ENCODE measurements at places on chromosomes 6 and 20.

GRCh38 chr6:42710316-42710715, 12.1 kb downstream of the PRPH2 start:
- no peaks in the 10 kb centered on the region for H3K4me1 ChIP-seq
- H3K27ac ChIP-seq = no peak overlapping the region
- DNase-seq = no peak
- no peaks in the 10 kb centered on the region for H3K36me3 ChIP-seq

DNA sequence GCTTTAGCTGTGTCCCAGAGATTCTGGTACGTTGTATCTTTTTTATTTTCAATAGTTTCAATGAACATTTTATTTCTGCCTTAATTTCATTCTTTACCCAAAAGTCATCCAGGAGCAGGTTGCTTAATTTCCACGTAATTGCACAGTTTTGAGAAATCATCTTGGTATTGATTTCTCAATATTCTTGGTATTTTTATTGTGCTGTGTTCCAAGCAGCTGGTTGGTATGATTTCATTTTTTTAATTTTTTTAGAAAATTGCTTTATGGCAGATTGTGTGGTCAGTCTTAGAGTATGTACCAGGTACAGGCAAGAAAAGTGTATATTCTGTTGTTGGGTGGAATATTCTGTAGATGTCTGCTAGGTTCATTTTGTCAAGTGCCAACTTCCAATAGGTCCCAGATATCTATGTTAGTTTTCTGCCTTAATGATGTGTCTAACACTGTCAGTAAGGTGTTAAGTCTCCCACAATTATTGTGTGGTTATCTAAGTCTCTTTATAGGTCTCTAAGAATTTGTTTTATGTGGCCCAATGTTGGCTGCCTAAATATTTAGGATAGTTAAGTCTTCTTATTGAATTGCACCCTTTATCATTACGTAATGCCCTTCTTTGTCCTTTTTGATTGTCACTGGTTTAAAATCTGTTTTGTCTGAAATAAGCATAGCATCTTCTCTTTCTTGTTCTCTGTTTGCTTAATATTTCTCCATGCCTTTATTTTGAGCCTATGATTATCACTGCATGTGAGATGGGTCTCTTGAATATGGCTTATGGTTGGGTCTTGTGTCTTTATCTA, 366.9 kb upstream of the IRAK1BP1 start:
- no peaks in the 10 kb centered on the region for H3K4me1 ChIP-seq
- no peak overlapping the region for H3K4me3 ChIP-seq
- no peaks in the 10 kb centered on the region for H3K36me3 ChIP-seq

DNA sequence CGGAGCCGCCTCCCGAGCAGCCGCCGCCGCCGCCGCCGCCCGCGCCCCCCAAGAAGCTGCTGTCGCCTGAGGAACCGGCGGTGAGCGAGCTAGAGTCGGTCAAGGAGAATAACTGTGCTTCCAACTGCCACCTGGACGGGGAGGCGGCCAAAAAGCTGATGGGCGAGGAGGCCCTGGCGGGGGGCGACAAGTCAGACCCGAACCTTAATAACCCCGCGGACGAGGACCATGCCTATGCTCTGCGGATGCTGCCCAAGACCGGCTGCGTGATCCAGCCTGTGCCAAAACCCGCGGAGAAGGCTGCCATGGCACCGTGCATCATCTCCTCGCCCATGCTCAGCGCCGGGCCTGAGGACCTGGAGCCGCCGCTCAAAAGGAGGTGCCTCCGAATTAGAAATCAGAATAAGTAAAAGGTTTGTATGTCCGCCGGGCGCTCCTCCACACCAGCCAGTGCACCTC, 145.2 kb downstream of the SOBP start:
- H3K4me3 ChIP-seq = peak overlapping the region; percentile 37
- H3K27ac ChIP-seq = no peak overlapping the region
- H3K4me1 ChIP-seq = no peaks in the 10 kb centered on the region
- no peak for DNase-seq
- H3K27me3 ChIP-seq = no peaks in the 10 kb centered on the region

DNA sequence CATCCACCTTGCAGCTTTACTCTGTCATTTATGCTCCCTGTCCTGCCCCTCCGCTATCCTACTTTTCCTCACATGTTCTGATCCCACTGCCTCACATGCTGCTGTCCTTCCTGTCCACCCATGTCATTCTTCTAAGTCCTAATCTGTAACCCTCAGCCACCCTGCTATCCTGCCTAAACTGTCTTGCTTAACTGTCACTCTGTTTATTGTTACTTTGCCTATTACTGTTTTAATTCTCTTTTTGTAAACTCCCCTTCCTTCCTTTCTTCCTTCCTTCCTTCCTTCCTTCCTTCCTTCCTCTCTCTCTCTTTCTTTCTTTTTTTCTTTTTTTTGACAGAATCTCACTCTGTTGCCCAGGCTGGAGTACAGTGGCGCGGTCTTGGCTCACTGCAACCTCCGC, 1.4 kb downstream of the CUL9 start:
- H3K27me3 ChIP-seq = no peaks in the 10 kb centered on the region
- H3K27ac ChIP-seq = no peak overlapping the region
- H3K4me1 ChIP-seq = peaks cover 3% of the 10 kb centered on the region
- no peak overlapping the region for H3K4me3 ChIP-seq

DNA sequence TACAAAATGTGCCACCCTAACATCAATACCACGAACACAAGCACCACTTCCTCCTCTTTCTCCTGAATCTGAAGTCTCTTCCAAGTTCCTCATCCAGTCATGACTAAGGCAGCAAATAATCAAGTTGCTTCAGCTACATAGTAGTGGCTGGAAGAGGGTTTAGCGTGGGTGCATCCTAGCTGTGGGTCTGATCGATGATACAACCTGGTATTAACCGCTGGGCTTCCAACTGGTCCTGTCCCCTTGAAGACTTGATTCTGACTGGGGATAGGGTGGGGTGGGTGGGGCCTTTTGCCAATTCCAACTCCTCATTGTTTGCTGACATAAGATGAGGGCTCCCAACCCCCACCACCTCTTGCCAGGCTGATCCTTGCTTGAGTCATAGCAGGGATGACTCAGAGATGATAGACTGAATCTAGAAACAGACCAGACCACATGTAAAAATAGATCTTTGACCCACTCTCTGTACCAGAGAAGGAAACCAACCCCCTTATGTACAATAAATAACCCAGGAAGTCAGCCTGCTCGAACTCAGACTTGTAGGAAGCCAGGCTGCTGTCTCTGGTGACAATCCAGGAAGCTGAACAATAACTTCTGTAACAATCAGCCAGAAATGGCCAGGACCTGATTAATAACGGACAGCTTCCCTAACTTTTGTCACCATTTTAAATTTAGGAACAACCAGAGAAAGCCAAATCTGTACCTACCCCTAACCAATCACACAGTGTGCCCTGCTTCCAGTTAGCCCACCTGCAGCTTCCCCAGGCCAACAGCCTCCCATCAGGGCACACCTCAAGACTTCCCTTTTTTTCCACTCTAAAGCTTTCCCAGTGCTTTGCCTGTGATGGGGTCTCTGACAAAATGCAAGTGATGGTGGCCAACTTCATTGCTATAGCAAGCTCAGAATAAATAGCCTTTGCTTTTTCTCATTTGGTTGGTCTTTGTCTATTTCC, 68.9 kb upstream of the FAM184A start:
- H3K4me1 ChIP-seq = peaks cover 24% of the 10 kb centered on the region
- H3K27me3 ChIP-seq = no peaks in the 10 kb centered on the region
- H3K4me3 ChIP-seq = no peak overlapping the region
- H3K36me3 ChIP-seq = no peaks in the 10 kb centered on the region

DNA sequence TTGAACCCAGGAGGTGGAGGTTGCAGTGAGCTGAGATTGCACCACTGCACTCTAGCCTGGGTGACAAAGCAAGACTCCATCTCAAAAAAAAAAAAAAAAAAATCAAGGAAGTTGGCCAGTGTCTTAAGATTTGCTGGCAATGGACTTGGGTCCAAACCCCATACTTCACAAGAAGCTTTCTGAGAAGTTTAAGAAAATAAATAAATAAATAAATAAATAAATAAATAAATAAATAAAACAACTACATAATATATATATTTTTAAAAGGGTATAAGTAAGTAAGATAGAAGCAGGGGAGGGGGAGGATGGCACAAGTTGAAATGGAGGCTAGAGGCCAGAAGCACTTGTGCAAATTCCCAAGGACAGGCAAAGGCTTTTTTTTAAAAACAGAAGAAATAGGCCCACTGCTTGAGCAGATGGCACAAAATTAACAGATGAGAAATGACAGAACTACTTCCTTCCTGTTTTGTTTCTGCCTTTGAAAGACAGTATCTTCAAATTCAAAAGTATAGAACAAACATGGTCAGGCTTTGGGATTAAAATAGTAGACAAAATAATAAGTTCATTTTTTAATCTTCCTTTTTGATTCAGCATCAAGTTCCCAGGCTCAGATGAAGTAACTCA, 287.7 kb downstream of the ALDH8A1 start:
- H3K36me3 ChIP-seq = no peaks in the 10 kb centered on the region
- H3K27ac ChIP-seq = no peak overlapping the region
- no peaks in the 10 kb centered on the region for H3K4me1 ChIP-seq
- H3K4me3 ChIP-seq = no peak overlapping the region
- H3K27me3 ChIP-seq = no peaks in the 10 kb centered on the region

DNA sequence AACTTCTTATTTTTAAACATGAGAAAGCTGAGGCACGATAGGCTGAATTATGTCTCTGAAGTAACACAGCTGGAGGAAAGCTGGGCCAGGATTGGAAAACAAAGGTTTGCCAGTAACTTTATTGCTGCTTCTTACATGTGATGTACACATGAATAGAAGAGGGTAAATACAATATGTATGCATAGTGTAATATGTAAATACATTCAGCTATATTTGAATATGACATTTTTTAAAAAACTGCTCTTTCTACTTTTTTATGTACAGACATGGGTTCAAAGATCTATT, 90.2 kb downstream of the ADTRP start:
- no peaks in the 10 kb centered on the region for H3K36me3 ChIP-seq
- H3K4me3 ChIP-seq = no peak overlapping the region
- H3K27me3 ChIP-seq = no peaks in the 10 kb centered on the region
- H3K4me1 ChIP-seq = peaks cover 7% of the 10 kb centered on the region

- H3K36me3 ChIP-seq = peaks cover 32% of the 10 kb centered on the region
- no peak for DNase-seq
- H3K27me3 ChIP-seq = no peaks in the 10 kb centered on the region
- no peak overlapping the region for H3K27ac ChIP-seq
- H3K4me3 ChIP-seq = no peak overlapping the region
Observed at GRCh38 chr20:46071573-46071972, 18.2 kb downstream of the NCOA5 start.

DNA sequence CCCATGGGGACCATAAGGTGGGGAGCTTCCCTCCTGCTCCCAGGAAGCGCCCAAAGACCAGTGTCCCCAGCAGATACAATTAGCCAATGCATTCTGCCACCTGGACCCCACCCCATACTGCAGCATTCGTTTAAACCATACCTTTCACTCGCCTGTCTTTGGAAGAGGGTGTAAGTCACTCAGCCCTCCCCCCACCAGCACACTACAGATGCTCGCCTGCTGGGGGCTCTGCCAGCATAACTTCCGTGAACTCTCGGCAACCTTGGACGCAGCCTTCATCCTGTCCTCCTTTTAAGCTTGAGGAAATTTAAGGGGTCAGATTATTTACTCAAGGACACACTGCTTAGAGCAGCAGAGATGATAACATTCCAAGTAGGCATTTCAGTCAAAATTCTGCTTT, 94.4 kb upstream of the NAA20 start:
- DNase-seq = no peak
- H3K27me3 ChIP-seq = no peaks in the 10 kb centered on the region
- H3K27ac ChIP-seq = no peak overlapping the region
- peaks cover 16% of the 10 kb centered on the region for H3K4me1 ChIP-seq
- no peaks in the 10 kb centered on the region for H3K36me3 ChIP-seq

- H3K4me1 ChIP-seq = no peaks in the 10 kb centered on the region
- no peak overlapping the region for H3K27ac ChIP-seq
- no peak for DNase-seq
- H3K36me3 ChIP-seq = no peaks in the 10 kb centered on the region
- H3K27me3 ChIP-seq = no peaks in the 10 kb centered on the region
Observed at GRCh38 chr6:149024361-149024760, 277.5 kb downstream of the UST start.

- H3K4me3 ChIP-seq = no peak overlapping the region
- H3K36me3 ChIP-seq = no peaks in the 10 kb centered on the region
- H3K27me3 ChIP-seq = no peaks in the 10 kb centered on the region
- H3K4me1 ChIP-seq = no peaks in the 10 kb centered on the region
- DNase-seq = no peak
Observed at GRCh38 chr6:12886961-12887775, 170.6 kb downstream of the PHACTR1 start.

DNA sequence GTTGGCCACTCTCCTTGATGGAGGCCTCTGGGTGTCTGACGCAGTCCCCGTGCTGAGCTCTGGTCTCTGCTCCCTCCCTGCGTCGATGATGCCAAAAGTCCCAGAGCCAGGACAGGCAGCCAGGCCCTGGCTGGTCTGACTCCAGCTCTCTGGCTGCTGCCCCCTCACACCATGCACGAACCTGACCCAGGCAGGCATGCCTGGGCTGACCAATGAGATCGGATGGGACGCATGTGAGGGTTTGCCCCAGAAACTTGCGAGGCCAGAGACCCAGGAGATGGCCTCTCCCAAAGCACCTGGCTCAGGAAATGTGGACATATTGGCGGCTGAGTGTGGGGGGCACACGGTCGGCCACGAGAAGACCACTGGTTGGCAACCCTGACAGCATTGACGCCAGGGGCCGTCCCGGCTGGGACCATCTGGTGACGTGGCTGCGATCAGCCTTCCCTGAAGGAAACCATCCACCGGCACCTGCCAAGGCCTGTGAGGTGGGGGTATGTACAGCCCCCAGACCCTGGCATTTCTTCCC, 51.2 kb upstream of the FRMD1 start:
- no peak overlapping the region for H3K4me3 ChIP-seq
- no peak overlapping the region for H3K27ac ChIP-seq
- H3K4me1 ChIP-seq = peaks cover 3% of the 10 kb centered on the region

- DNase-seq = no peak
- no peaks in the 10 kb centered on the region for H3K27me3 ChIP-seq
- no peaks in the 10 kb centered on the region for H3K36me3 ChIP-seq
- H3K4me3 ChIP-seq = no peak overlapping the region
- peak overlapping the region; percentile 7 for H3K27ac ChIP-seq
- peaks cover 15% of the 10 kb centered on the region for H3K4me1 ChIP-seq
Observed at GRCh38 chr6:109349419-109349987, 32.8 kb downstream of the CD164 start.

GRCh38 chr20:55160037-55160436, 684.6 kb downstream of the DOK5 start:
- H3K27me3 ChIP-seq = no peaks in the 10 kb centered on the region
- H3K4me3 ChIP-seq = no peak overlapping the region
- no peaks in the 10 kb centered on the region for H3K36me3 ChIP-seq
- no peak for DNase-seq

DNA sequence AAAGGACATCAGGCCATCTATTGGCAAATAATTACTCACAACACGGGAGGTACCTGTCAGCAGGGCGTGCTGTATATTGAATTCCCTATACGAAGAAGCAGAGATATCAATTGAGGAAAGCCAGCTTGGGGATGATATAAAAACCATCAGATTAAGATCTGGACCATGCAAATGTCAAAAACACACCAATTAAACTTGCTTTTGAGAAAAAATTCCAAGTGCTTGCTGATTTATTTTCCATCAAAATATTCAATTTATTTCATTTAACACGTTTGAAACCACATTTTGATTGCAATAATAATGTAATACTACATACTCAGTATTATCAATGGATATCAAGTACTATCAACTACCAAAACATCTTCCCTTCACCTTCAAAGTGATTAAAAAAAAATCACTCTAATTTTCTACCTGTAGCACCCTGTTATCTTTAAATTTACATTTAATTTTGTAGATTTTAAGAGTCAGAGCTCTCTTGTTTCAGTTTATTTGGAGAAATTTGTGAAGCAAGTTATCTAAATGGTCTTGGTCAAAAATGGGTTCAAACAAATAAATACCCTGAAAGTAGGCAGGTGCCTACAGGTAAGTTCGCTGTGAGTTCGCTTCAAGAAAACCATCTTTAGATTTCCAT, 6.8 kb upstream of the TBX18 start:
- no peak overlapping the region for H3K4me3 ChIP-seq
- no peaks in the 10 kb centered on the region for H3K27me3 ChIP-seq
- DNase-seq = no peak
- H3K4me1 ChIP-seq = no peaks in the 10 kb centered on the region
- no peaks in the 10 kb centered on the region for H3K36me3 ChIP-seq

Measured in thoracic aorta (tissue), 2 donors.